Stimulated activated CD4-positive, alpha-beta T cell treated with anti-CD3 and anti-CD28 coated beads, Interleukin-1b, Interleukin-23, amount 100 ng/mL, for 1 hour (primary cell): ENCODE measurements at places on chromosomes 6 and 20.
A peak's percentile ranks its signal among the peaks of the same experiment; 100 is the strongest.

GRCh38 chr6:136090929-136091328 is 159.2 kb downstream of the MTFR2 start:
- no peak for DNase-seq

GRCh38 chr20:38272398-38272797 is 11.9 kb upstream of the KIAA1755 start:
- DNase-seq: no peak

DNA sequence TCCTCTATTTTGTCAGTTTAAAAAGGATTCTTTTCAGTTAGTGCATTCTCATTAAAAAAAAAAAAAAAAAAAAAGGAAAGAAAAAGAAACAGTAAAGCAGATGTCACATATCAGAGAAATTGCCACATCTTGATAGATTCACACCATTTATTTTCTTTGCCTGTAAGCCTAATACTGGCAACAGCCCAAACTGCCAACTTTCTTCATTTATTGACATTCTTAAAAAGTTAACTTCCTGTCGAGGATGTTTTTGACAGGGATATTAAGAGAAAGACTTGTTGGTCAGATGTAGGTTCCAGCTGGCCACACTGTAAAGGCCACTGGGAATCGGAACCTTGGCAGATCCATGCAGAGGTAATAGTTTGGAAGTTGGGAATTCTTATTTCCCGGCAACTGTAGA is 332.6 kb downstream of the NRN1 start:
- DNase-seq: no peak

DNA sequence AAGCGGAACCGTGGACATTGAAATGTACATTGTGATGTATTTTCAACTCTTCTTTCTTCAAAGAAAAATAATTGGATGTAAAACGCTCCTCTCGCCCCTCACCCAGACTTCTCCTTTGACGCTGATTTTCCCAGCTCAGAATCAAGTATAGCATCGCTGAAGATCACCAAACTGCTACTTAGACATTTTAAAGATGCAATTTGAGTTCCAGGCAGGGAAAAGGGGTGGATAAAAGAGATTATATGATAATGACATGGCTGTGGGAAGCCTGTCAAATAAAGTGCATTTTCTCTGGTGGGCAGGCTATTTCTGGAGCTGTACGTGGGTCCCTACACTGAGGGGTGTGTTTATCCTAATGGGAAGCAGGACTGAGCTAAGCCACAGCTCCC is 240.4 kb downstream of the CDC5L start:
- DNase-seq: no peak

- no peak for DNase-seq
These were observed 50.2 kb downstream of the TBC1D7 start for GRCh38 chr6:13278164-13278563.

GRCh38 chr6:44655412-44656342 is 268.2 kb downstream of the CDC5L start:
- DNase-seq: peak; percentile 23
